Stimulated activated CD8-positive, alpha-beta memory T cell treated with anti-CD3 and anti-CD28 coated beads, Interleukin-15, amount 100 ng/mL, for 24 hours (primary cell): ENCODE measurements at places on chromosomes 6 and 20.

- DNase-seq, result no peak
Measured at GRCh38 chr6:8530785-8531435, 95.6 kb upstream of the SLC35B3 start.

- no peak for DNase-seq
Measured at GRCh38 chr20:16904751-16905150, 156.6 kb downstream of the OTOR start.

GRCh38 chr6:73951183-73951582, 255.2 kb downstream of the CD109 start:
- DNase-seq, result no peak

DNA sequence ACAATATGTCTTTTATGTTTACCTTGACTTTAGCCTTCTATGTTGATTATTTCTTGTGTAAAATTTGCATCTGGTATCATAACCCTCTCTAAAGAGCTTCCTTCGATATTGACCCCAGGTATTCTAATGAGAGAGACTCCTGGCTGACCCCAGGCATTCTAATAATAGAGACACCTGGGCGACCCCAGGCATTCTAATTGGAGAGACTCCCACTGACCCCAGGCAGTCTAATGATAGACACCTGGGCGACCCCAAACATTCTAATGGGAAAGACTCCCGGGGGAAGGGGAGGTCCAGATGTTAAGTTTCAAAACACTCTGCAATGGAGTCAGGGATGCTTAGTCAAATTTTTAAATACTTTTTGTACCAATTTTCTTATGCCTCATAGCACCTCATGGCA, 726.4 kb downstream of the COL12A1 start:
- DNase-seq, result no peak

- no peak for DNase-seq
Measured at GRCh38 chr6:25981568-25982263, 19.1 kb downstream of the TRIM38 start.

GRCh38 chr6:51005779-51006178, 187.1 kb downstream of the TFAP2B start:
- no peak for DNase-seq

- no peak for DNase-seq
Measured at GRCh38 chr20:45426320-45427016, 10.5 kb downstream of the PIGT start.

DNA sequence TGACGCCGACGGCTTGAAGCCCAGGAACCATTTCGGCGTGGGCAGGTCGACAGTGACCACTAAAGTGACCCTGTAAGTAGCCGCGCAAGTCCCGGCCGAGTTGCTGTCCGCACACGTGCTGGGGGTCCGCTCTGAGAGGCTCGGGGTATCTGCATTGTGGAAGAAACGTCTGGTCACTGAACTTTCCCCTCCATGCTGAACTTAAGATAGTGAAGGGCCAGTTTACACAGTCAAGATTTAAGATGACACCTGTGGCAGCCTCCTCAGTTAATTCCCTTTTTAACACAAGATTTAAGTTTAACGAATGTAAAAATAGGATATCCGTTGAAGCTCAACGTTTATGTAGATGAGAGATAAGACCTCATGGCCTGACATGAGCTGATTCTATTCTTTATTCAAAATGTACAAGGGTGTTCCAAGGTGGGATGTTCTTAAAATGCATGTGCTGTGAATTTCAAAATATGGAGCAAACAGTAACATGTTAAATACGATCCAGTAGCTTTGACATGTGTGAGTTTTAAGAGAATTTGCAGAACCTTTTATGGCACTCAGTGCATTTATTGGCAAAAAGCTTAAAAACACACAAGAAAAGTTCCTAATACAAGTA, 116.2 kb downstream of the RTN4IP1 start:
- no peak for DNase-seq

- no peak for DNase-seq
Measured at GRCh38 chr6:34147906-34148630, 2.2 kb upstream of the GRM4 start.

GRCh38 chr6:142926177-142926493, 18.8 kb downstream of the HIVEP2 start:
- no peak for DNase-seq

- DNase-seq, result no peak
Measured at GRCh38 chr20:20938599-20938998, 167.6 kb downstream of the LINC00237 start.

- no peak for DNase-seq
Measured at GRCh38 chr6:63476302-63476701, 96.0 kb upstream of the LOC128125822 start.

GRCh38 chr20:1437235-1437904, 29.3 kb downstream of the NSFL1C start:
- peak; percentile 47 for DNase-seq

- DNase-seq, result no peak
Measured at GRCh38 chr20:35263532-35264341, 14.2 kb downstream of the MMP24OS start.

GRCh38 chr20:17562804-17563305, 7.0 kb upstream of the DSTN start:
- DNase-seq, result no peak

DNA sequence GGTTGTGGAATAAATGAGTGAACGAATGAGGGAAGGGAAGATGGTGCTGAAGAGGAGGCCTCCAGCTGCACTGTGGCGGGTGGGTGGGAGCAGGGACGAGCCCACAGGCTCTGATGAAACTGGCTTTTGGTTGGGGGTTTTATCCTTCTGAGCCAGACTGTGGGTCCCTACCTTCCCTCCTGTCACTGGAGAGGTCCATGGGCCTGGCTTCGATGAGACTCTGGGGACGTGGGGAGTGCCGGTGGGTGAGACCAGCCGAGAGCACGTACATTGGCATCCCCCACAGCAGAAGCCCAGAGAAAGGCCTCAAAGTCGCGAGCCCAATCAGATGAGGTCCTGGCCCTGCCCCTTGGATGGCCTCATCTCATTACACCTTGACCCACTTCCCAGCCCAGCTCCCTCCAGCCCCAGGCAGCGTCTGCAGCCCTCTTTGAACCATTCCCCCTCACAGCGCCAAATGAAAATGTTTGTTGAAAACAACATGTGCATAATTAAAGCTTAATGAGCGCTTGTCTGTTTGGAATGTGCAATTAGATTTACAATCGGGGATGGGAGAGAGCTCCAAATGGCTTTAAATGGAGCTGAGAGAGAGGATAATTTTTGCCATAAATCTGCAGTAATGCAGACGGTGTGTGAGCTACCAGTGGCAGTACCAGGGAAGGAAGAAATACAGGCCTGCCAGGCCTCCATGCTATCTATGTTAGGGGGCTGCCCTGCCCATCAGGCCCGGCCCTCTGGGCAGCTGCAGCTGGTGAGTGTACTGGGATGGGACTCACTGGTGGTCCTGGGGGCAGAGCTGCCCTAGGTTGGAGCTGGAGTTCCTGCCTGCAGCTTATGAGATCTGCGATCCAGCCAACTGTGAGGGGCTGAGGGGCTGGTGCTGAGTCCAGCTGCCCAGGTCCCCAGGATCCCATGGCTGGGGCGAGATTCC, 47.2 kb downstream of the TOX2 start:
- DNase-seq, result no peak

DNA sequence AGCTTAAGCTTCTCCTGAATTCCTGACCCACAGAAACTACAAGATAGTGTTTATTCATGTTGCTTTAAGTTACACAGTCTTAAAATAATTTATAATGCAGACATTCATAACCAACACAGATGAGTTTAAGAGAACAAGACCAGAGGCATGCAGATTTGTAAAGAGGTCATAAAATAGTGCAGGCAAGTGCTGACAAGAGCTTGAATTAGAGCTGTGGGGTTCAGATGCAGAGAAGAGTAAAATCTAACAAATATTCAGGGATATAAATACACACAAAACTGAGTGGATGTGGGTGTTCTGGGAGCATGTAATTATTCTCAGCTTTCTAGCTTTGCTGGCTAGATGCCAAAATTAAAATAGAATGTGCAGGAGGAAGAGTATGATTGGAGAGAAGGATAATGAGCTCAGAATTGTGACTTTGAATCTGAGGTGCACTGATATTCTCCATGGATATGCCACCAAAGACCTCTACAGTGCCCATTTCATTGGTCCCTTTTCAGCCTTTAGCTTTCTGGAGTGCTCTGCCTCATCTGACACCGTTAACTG, 291.9 kb upstream of the SGK1 start:
- DNase-seq, result no peak

GRCh38 chr20:47704746-47705496, 80.4 kb downstream of the SULF2 start:
- no peak for DNase-seq

- DNase-seq, result no peak
Measured at GRCh38 chr6:144296973-144297372, 11.8 kb downstream of the UTRN start.

DNA sequence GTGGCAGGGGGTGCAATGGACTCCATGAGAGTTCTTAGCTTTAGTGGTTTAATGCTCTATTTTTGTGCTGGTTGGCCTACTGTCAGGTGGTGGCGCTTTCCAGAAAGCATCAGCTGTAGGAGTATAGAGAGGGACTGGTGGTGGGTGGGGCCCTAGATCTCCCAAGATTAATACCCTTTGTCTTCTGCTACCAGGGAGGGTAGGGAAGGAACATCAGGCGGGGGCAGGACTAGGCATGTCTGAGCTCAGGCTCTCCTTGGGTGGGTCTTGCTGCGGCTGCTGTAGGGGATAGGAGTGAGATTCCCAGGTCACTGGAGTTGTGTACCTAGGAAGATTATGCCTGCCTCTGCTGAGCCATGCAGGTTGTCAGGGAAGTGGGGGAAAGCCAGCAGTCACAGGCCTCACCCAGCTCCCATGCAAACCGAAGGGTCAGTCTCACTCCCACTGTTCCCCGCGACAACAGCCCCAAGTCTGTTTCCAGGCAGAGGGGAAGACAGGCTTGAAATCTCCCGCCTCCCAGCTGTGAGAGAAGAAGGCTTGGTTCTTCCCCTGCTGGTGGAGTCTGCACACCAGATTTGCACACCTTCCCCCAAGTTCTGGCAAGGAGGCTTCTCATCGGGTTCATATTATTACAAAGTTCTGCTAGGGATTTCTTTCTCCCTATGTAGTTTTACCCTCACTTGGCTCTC, 46.7 kb upstream of the PKIB start:
- no peak for DNase-seq

- no peak for DNase-seq
Measured at GRCh38 chr6:33407132-33407718, 3.6 kb upstream of the PHF1 start.

DNA sequence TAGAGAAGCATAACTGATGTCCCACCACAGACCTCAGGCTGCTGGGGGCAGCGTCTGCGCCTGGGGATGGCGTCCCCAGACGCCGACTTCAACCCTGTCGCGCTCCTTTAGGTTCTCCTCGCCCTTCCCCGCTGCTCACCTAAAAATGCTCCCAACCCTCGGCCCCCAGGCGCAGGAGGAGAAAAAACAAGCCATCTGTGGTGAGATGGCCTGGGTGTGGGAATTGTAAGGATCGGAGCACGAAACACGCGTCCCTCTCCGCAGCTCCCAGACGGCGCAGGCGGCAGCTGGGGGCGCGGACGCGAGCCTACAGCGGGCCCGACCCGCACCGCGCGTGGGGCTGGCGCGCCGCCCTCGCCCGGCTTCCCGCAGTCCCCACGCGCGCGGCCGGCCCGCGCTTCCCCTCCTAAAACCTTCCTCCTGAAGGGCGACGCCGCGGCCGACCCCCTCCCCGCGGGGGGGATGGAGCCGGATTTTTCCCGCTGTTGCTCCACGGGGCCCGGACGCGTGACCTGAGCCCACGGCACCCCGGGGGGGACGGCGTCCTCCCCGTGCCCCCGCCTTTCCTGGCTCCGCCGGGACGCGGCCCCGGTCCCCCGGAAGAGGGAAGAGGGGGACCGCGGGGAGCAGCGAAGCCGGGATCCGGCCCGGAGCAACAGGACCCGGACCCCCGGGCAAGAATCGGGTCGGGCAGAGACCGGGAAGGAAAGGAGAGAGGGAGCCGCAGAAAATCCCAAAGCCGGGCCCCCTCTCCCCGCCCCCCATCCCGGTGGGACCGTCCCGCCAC, 611 bp downstream of the EPB41L2 start:
- no peak for DNase-seq

- DNase-seq, result no peak
Measured at GRCh38 chr20:63163596-63164483, 52.1 kb downstream of the YTHDF1 start.

DNA sequence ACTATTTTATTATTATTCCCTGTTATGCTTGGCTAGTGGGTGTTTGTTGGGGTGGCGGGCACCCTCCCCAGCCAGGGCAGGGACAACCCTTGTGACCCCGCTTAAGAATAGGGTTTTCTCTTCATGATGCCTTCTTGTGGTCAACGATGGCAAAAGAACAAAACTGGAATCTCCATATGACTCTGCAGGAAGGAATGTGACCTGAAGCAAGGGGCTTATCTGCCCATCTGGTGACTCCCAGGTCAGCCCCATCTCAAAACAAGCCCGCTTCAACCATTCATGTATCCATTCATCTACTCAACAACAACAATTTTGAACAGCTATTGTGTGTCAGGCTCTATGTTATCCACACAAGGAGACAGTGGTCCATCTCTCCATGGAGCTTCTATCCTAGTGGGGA, 30.9 kb upstream of the TGM6 start:
- no peak for DNase-seq

DNA sequence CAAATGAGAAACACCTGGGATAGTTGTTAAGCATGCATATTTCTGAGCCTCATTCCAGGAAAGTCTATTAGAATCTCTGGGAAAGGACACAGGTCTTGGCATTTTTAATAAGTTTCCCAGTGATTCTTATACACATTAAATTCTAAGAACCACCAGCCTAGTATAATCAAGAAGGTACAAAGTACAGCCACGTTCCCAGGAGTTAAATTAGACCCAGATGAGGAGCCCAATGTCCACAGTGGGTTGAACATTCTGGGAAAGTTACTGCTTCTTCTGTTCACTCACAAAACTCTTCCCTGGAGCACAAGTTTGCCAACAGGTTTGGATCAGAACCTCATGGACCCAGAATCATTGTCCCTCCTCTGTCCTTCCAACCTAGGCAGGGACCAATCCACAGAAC, 90.4 kb downstream of the RCAN2 start:
- DNase-seq, result no peak

DNA sequence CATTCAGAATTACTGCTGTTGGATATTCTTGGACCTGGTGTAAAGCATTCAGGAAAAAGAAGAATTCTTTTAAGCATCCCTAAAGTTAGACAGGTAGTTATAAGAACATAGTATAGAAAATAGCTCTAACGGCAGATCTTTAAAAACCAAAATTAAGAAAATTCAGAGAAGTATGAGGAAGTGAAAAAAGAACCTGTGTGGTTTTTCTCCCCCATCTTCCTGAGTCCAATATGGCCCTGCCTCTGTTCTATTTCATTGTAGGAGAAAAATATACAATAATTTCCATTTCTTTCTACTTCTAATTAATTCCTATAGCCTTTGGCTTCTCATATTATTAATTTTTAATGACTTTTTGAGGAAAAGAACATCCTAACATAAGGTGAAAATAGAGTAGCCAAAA, 47.1 kb downstream of the FHL5 start:
- no peak for DNase-seq

DNA sequence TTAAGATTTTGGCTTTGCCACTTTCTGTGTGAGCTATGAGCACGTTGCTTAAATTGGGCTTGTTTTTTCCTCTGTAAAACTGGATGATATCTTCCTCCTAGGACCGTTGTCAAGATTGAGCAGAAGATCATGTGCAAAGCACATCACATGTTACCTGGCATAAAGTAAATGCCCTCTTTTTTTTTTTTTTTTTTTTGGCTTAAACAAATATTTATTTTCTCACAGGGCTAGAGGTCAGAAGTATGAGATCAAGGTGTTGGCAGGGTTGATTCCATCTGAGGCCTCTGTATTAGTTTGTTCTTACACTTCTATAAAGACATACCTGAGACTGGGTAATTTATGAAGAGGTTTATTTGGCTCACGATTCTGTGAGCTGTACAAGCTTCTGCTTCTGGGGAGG, 42.7 kb downstream of the TOX2 start:
- no peak for DNase-seq
